ENCODE measurements at places on chromosomes 1 and 21. TPM values are rescaled to one million over a fixed set of nuclear protein-coding genes. Genes with fewer than 3 reads are reported as not detected.

DNA sequence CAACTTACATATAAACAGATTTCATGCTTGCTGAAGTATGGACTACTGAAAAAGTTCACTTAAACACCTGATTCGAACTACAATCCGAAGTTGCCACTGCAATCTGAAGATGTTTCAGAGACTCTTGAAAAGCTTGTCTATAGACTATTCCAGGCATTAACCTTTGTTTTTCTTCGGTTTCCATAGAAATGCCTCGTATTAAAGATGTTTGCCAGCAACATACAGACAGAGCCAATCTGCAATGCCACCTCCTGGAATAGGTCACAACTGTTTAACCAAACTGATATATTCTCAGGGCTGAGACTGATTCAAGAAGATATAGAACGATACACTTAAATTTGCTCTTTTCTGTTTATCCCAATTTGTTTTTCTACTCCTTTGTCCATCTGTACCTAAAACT lies 28.9 kb upstream of the DMRTB1 start:
- no peak for DNase-seq

GRCh38 chr1:168907786-168908348 lies 178.9 kb upstream of the DPT start:
- no peak for DNase-seq

- DNase-seq = no peak
Observed at GRCh38 chr1:40301541-40302299, 15.4 kb downstream of the COL9A2 start.

GRCh38 chr1:222769971-222770620 lies 33.1 kb downstream of the FAM177B start:
- no peak for DNase-seq

- DNase-seq = no peak
Observed at GRCh38 chr21:18030248-18030647, 211.1 kb upstream of the C21orf91 start.

DNA sequence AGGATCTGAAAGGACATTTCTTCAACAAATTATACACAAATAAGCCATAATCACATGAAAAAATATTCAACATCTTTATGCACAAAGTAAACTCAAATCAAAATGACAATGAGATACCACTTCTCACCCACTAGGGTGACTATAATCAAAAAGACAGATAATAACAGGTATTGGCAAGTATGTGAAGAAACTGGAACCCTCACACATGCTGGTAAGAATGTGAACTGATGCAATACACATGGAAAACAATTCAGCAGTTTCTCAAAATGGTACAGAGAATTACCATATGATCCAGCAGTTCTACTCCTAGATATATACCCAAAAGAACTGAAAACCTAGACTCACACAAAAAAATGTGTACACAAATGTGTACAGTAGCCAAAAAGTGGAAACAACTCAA lies 62.5 kb downstream of the CHD5 start:
- DNase-seq = no peak

- peak; percentile 64 for DNase-seq
Observed at GRCh38 chr1:21574466-21575151, 65.4 kb downstream of the ALPL start.

DNA sequence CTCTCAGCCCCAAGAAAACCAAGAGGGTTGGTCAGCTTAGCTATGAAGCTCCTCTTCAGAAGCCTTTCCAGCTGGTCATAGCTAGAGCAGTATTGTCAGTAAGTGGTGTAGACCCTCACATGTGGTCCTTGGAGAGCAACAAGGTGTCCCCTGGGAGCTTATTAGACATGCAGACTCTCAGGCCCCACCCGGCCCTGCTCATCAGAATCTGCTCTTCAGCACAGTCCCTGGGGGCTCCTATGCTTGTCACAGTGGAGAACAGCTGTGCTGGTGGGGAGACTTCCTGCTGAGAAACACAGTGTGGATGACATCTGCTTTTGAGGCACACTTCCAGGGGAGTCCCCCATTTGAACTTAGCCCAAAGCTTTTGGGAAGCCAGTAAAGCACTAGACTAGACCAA lies 21.9 kb upstream of the NEK2 start:
- DNase-seq = no peak

- DNase-seq = no peak
Observed at GRCh38 chr1:8409106-8409505, 91.2 kb downstream of the SLC45A1 start.

DNA sequence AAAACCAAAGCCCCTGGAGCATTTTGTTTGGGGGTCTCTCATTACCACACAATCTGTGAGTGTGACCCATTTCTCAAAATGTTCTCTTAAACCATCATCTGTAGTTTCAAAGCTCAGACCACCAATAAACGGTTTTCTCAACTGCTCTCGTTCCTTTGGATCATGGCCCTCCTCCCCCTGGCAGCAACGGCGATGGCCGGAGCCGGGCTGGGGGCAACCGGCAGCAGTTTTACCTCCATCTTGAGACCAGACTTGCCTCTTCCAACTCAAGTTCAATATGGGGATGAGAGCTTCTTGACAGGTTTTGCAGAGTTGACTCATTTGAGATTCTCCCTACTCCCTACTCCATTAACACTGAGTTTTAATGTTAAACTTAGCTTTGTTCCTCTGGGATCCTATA lies 29.7 kb downstream of the LRRC42 start:
- DNase-seq = no peak

DNA sequence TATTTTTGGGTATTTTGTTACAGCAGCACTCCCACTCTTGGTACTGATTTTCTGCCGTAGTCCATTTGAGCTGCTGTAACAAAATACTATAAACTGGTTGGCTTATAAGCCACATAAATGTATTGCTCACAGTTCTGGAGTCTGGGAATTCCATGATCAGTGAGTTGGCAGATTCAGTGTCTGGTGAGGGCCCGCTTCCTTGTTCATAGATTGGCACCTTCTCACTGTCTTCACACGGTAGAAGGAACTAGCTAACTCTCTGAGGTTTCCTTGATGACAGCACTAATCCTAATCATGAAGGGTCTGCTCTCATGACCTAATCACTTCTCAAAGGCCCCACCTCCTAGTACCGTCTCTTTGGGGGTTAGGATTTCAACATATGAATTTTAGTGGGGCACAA lies 85.2 kb downstream of the HHAT start:
- no peak for DNase-seq

GRCh38 chr21:38459490-38459889 lies 38.8 kb downstream of the ERG start:
- no peak for DNase-seq

GRCh38 chr21:43303275-43304178 lies 123.4 kb downstream of the SIK1 start:
- DNase-seq = no peak

GRCh38 chr1:36156329-36157114 lies 562 bp downstream of the MAP7D1 start:
- DNase-seq = peak; percentile 81

- DNase-seq = no peak
Observed at GRCh38 chr1:186492531-186493291, 31.8 kb upstream of the PDC start.

DNA sequence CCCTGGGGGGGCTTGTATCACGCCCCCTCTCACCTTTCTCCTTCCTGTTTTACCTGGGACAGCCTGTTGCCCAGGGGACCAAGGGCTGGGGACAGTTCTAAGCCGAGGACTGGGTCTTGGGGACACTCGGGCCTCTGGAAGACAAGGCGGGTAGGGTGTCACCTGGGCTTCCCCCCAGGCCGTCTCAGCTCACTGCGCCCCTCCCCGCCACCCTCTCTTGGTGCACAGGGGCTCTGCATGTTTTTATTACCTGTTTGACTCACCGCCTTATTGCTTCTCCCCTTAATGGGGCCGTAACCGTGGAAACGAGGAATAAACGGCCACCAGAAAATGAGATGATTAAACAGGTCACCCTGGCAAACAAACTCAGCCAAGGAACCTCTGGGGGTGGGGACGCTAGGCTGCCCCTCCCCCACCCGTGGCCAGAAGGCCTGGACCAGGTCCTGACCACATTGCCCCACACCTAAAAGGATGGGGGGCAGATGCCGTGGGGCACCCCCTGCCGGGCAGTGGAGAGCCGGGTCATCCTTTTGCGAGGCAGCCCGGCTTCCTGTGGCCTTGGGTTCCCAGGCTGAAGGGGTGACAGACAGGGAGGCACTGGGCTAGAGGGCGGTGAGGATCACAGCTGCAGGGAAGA lies 109.9 kb downstream of the CASZ1 start:
- DNase-seq = no peak

DNA sequence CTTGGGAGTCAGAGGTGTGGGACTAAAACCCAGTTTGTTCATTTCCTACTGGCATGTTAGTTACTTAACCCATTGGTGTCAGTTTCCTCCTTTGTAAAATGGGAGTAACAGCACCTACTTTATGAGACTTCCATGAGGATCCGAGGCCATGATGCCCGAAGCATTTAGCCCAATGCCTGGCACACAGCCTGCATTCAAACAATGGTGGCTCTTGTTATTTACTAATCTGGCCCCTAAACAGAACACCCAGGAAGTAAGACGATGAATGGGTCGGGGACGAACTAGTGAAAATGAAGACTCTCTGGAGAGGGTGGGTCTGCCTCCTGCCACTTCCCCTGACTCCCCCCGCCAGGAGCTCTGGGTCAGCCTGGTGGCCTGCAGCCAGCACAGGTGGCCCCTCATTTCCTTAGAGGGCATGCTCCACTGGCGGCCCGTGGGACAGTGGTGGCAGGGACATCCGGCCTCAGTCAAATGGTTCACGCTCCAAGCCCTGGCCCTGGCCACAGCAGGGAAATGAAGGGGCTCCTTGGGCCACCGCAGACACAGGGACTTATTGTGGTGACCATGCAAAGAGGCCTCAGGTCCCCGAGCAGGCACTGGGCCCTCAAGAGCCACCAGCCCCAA lies 9.5 kb upstream of the TAS1R2 start:
- DNase-seq = no peak

- no peak for DNase-seq
Observed at GRCh38 chr1:154661110-154661509, 53.1 kb upstream of the ADAR start.

DNA sequence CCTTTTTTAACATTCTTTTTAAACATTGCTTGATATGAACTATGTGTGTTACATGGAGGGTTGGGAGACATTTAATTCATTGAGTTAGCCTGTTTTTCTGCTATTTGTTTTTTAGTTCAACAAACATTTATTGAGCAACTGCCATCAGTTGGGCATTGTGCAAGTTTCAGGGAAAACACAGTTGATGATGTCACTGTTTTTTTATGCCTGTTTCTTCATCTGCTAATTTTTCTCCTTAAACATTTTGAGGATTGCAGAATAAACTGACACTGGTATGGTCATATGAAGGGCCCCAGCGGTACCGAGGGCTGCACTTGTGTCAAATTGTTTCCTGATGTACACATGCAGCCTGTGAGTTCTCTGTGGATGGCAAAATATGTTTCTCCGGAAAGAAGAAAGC lies 253.0 kb downstream of the FGGY start:
- peak; percentile 57 for DNase-seq

DNA sequence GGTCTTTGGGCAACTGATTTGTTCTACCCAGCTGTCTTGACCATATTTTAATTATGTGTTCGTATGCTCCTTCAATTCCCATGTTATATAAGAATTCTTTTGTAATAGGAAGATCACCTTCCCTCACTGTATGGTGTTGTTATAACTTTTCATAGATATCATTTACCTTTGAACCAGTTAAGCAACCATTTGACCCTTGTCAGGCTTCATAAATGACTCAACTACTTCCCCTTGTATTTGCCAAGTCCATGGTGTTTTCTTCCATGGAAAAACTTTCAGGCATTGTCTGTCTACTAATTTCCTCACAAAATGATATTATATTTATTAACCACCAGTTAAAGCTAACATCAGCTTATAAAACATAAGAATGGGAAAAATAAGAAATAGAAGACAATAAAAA lies 5.1 kb downstream of the BPNT1 start:
- no peak for DNase-seq

DNA sequence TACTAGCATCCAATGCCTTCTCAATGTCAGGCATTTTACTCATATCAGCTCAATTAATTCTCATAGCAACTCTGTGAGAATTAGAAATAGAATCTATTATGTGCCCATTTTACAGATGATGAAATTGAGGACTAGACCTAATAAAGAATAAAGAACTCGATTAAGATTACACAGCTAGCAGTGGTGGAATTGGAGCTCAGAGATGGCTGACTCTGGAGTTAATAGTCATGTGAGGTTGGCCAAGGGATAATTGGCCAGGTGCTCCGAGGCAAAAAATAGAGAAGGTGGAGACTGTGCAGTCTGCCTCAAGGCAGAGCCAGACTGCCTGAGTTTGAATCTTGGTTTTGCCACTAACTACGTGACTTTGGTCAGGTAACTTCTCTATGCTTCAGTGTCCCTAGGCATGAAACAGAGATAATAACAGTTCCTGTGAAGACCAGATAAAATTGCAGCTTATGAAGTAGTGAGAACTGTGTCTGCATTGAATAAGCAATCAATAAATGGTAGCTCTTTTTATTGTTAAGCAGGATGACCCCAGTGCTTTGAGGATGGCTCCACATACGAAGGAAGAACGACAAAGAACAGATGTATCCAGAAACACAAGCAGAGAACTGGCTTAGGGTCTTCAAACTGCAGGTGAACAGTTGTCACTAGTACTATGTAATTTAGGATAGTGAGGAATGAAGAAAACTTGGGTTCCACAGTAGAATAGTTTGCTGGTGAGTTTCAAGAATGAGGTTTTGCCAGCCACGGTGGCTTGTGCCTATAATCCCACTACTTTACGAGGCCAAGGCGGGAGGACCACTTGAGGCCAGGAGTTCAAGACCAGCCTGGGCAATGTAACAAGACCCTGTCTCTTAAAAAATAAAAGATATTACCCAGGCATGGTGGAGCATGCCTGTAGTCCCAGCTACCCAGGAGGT lies 6.9 kb upstream of the CCSAP start:
- DNase-seq = no peak

GRCh38 chr1:230857077-230857476 lies 11.2 kb downstream of the C1orf198 start:
- DNase-seq = no peak

DNA sequence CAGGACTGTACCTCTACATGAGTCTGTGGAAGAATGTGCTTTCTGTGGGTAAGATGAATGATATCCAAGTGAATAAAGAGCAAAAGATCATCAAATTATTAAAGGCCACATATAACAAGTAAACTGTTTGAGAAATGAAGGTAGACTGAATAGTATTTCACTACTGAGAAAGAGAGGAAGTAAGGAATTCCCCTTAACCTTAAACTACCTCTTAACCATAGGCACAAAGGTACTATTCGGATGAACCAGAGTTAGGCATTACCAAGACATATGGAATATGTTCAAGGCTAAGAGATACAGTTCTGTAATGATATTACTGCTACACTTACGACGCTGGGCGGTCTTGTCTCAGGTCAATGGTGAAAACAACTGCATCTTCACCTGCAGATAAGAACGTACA lies 25.5 kb downstream of the DCAF8 start:
- DNase-seq = no peak

GRCh38 chr1:218472885-218473284 lies 127.7 kb downstream of the TGFB2 start:
- DNase-seq = no peak

GRCh38 chr21:31156662-31157061 lies 118.4 kb upstream of the KRTAP19-8 start:
- DNase-seq = no peak

GRCh38 chr1:67214420-67215174 lies 48.3 kb downstream of the IL23R start:
- DNase-seq = no peak

The PLA2G2F gene
- total RNA-seq = not detected

The AK4 gene
- total RNA-seq = 7.0 TPM

The NBPF6 gene
- not detected for total RNA-seq

The APOBEC4 gene
- 3.0 TPM for total RNA-seq

The AADACL4 gene
- not detected for total RNA-seq

The CRYBG2 gene
- 2.1 TPM for total RNA-seq

The CITED4 gene
- total RNA-seq = 13.9 TPM

The PDZK1 gene
- total RNA-seq = not detected

The CYP4X1 gene
- 12.8 TPM for total RNA-seq

The RSPH1 gene
- total RNA-seq = 18.1 TPM

The TMEM82 gene
- not detected for total RNA-seq

The HCN3 gene
- 4.2 TPM for total RNA-seq

The FAM131C gene
- total RNA-seq = not detected

The PAQR6 gene
- total RNA-seq = 2.3 TPM

All from lower lobe of right lung (tissue), 2 donors.